ENCODE measurements at places on chromosomes 1 and 21.

GRCh38 chr1:107076841-107077240, 20.4 kb downstream of the PRMT6 start:
- no peak for DNase-seq

- no peak for DNase-seq
Measured at GRCh38 chr1:64231654-64232053, 28.2 kb downstream of the UBE2U start.

DNA sequence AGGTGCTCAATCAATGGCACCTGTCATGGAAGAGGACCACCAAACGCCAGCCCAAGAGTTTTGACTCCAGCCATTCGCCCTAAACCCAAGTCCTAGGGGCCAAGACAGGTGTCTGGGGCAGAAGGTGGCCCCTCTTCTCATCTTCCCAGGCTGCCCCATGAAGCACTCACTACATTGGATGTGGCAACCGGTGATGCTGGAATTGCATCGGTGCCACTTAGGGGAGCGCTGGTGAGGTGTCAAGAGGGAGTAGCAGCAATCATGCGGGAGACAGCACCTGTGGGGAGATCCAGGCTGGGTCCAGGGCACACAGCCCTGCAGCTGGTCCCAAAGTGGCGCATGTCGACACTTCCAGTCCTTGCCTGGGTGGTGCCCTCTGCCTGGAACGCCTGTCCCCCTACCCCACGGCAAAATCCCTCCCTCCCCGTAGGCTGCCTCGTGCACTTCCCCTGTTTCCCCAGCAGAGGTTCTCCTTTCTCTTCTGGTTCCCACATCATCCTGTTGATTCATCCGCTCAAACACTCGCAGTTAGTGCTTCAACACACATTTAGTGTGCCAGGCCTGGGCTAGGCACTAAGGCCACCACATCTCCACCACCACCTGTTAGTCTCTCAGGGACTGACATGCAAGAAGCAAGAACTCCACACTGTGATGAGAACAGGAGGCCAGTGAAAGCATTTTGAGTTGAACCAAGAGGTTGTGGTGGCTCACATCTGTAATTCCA, 18.5 kb downstream of the PLA2G2D start:
- no peak for DNase-seq

DNA sequence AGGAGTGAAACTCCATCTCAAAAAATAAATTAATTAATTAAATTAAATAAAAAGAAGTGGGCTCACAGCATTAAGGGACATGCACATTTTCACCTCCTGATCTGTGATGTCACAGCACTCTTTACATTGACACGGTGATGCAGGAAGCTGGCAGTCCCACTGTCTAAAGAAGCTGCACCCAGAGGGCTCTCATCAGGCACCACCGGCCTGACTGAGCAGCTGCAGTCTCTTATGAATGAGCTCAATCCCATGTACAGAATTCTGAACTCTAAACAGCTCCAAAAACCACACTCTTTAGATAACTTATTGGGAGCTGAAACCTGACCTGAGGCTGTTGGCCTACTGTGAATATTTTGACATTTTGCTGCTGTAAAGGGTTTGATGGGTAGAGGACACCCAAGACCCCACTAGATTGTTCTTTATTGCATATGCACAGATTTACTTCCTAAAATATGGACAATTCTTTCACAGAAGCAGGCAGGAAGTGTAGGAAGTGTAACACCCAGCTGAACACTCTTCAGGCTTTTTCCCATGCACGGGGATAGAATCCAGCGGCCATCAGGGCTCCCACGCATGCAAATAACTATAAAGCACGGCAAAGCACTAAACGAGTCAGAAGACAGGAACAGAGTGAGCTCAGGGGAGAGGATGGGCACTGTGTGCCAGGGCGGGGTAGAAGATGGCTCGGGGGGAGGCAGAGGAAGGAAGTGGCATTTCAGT, 46.2 kb downstream of the L1TD1 start:
- DNase-seq: no peak

DNA sequence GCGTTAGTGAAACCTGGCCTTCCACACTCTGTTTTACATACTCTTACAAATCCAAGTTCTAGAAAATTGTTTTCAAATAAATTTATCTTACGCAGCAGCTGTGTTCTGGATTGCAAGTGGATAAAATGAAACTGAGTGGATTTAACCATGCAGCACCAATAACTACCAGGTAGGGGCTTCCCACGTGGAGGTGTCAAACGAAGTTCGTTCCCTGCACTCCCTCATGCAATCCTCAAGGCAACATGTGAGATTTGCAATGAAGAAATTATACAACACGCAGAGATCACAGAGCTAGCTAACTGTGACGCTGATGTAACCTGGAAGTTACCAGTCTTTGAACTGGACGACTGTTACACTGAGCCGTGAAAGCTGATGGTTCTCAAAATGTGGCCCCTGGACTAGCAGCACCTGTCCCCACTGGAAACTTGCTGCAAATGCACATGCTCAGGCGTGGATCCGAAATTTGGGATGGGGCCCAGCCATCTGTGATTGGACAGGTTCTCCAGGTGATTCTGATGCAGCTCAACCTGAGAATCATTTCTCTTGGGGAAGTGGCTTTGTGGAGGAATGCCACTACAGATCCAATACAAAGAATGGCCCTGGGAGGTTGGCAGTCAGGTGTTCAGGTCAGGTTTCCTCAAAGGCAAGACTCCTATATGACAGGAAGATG, 36.3 kb downstream of the RSPH1 start:
- DNase-seq: no peak

GRCh38 chr1:101330427-101331130, 93.8 kb downstream of the S1PR1 start:
- DNase-seq: no peak

DNA sequence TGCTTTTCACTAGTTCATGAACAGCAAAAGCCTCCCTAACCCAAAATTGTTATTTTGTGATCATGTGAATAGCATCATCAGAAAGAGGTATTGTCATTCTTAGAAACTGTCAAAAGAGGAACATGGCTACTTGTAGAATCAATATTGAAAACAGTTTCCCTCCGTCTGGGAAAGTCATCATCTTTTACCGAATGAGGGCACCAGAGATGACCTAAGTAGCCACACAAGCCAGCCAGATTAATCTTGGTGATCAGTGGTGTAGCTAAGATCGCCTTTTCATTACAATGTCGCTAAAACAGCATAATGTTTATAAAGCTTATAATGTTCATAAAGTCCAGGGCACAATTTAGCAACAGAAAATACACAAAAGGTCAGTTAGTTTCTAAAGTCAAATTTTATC, 136.1 kb downstream of the SIPA1L2 start:
- no peak for DNase-seq

- peak; percentile 10 for DNase-seq
Measured at GRCh38 chr1:67755619-67756018, 70.6 kb downstream of the GADD45A start.

- DNase-seq: no peak
Measured at GRCh38 chr1:218890451-218890850, 283.2 kb upstream of the LYPLAL1 start.

GRCh38 chr1:173213665-173214064, 6.5 kb upstream of the TNFSF4 start:
- DNase-seq: no peak

DNA sequence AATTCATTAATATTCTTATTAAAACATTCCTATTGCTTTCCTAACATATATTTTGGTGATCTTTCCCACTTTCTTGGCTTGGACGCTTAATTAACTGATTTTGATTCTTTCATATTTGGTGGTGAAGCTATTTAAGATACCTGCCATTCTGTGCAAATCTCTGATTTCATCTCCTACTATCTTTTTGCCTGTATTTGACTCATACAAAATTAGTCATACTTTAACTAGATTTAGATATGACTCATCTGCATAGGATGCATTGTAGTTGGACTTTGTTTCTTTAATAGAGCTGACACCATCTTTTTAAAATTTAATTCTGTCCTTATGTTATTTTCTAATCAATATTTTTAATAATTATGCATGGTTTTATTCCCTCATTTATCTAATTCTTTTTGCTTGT, 93.8 kb upstream of the PLPPR4 start:
- no peak for DNase-seq

Measured in NCI-H2227 treated with DMSO at 0.1 percent for 48 hours (cell line).